ENCODE measurements at places on chromosomes 2 and 18.

DNA sequence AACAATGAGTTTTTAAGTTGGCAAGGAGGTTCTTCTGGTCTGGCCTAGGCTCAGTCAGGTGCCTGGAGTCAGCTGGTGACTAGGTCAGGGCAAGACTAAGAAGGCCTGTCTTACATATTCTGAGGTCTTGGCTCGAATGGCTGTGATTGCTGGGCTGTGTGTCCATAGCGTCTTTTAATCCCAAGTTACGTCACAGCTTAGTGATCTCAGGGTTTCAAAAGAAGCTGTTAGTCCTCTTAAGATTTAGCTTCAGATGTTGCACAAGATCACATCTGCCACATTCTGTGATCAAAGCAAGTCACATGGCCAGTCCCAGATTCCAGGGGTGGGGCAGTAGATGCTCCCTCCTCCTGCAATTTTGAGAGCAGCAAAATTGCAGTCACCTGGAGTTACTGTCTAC is 61.3 kb downstream of the PKP4 start:
- no peak for DNase-seq

GRCh38 chr2:109582928-109583895 is 30.6 kb downstream of the SEPTIN10 start:
- no peak for DNase-seq

DNA sequence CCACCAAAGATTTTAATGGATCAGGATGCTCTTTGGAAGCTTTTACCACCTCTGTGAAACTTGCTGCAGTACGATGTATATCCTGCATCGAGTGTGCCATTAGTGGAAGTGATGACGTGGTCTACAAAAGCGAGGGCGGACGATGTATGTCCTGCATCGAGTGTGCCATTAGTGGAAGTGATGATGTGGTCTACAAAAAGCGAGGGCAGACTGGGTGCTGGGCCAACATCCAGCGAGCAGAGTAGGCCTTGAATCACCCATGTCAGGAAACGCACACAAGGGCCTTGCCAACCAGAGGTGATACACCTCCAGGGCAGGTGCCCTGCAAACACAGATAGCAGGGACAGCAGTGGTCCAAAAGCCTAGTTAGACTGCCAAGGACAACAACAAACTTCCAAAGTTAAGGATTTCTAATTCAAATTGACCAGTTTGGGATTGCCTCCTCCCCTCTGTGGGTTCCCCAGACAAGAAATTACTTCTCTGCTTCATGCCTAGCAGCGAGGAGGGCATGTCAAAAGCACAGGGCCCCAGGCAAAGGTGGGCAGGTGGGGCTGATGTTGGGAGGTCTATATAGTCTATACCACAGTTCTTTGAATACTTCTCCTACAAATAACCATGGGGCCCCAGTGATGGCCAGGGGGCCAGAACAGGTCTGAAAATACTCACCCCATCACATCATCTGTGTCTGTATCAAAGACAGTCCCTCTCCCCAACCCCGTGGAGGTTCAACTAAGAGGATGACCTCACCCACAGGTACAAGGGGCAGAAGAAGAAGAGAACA is 70.2 kb downstream of the ADD2 start:
- no peak for DNase-seq

GRCh38 chr2:183530333-183530901 is 406.2 kb downstream of the NUP35 start:
- DNase-seq, result no peak

DNA sequence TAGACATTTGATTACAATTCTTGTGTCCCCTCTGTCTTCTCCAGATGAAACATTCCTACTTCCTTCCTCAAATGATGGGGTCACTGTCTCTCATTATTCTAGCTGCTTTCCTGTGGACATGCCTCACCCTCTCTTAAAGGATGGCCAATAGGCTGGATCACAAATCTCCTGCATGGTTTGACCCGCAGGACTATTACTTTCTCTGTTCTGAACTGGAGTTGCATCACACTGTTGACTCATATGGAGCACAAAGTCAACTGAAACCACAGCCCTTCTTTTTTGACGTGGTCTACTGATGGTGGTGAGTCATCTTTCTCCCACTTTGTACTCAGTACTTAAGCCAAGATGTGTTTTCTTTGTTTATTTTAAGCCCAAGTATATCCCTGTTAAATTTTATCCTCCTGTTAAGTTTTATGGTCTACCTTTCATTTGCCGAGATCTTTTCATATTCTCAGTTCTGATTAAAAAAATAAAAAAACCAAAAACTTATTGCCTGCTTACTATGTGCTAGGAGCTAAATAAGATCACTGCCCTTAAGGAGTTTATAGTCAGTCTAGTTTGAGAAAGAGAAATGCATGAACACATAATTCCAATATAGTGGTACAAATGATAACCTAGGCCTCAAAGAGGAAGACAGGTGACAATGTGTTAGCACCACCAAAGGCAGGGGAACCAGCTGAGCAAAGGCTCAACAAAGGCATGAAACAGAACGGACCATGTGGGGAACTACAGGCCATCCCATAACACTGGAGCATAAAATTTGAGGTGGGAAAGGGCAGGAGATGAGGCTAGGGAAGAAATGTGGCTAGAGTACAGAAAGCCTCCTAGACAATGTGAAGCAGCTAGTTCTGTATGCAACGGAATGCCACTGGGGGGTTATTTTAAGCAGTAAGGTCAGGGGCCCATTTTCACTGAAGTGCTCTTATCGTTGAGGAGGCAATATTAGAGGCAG is 67.6 kb upstream of the ZFP36L2 start:
- DNase-seq, result peak; percentile 36

GRCh38 chr2:131027566-131028528 is 65.4 kb downstream of the FAM168B start:
- DNase-seq, result no peak

GRCh38 chr18:73805991-73806390 is 341.6 kb downstream of the FBXO15 start:
- no peak for DNase-seq

DNA sequence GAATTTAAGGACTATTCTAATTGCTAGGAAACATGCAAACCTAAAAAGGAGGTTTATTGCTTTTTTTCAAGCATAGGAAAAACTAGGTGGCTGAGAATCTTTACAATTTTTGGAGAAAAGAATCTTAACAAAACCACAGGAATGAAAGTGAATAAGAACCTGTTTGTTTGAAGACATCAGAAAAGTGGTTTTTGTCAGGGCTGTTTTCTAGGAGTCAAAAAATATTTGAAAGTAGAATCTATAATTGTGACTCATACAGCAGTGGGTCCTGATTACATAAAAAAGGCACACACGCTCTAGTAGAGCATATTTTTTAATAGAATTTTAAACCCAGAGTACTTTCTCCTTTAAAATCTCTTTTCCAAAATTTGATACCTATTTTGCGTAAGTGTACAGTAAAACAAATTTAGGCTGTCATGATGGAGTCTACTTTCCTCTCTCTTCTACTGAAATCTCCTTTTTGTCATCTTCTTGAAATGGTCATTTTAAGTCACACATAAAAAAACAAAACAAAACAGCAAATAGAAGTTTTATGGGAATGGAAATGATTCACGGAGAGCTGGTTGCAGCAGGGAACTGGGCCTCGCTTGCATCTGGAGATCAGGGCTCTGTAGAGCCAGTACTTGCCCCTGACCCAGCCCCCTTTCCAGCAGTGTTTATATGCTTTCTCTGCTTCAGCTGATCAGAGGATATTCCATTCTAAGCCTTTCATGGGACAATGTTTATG is 59.1 kb upstream of the PELI1 start:
- no peak for DNase-seq

DNA sequence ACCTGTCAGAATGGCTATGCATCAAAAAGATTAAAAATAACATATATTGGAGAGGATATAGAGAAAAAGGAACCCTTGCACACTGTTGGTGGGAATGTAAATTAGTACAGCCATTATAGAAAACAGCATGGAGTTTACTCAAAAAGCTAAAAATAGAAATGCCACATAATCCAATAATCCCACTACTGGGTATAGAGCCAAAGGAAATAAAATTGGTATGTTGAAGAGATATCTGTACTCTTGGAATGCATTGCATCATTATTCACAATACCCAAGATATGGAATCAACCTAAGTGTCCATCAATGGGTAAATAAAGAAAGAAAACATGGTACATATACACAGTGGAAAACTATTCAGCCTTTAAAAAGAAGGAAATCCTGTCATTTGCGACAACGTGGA is 77.2 kb downstream of the C1D start:
- DNase-seq, result no peak

- DNase-seq, result peak; percentile 99
Observed at GRCh38 chr2:224585211-224586088, at the start of gene CUL3. Gene CUL3 (minus strand): TSS chr2:224585363. CDS start chr2:224585009, 354 bp downstream.

DNA sequence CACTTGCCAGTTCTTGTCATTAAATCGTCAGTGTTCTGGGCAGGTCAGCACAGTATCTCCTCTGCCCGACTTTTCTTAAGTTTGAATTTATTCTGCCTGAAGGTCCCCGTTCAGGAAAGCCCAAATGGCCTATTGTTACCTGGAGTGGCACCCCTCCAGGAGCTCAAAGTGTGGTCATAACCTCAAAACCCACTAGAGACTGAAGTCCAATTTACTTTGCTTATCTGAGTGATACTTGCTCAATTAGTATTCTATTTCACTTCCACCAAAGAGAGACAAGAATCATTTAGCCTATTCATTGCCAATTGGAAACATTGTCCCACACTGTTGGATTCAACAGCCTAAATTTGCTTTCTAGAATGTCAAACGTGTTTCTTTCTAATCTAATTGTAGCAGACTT is 375.3 kb downstream of the LNPK start:
- no peak for DNase-seq

- no peak for DNase-seq
Observed at GRCh38 chr2:26001743-26002351, 19.6 kb upstream of the KIF3C start.

DNA sequence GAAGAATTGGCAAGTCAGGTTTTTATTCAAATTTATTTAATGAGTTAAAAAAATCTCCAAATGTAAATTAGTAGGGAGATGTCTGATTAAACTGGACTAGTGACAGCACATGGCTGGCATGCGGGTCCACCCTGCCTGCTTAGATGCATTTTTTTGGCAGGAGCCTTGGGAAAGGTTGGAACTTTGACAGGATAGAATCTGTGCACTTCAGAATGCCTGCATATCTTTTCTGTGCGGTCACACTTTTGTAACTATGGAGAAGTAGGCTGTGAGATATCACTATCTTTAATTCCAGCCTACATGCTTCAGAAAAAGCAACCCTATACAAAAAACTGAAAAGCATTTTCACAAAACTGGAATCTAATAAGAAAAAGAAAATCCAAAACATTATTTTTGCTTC is 317.8 kb downstream of the MBD2 start:
- no peak for DNase-seq

GRCh38 chr2:173793709-173794565 is 171.2 kb downstream of the SP3 start:
- DNase-seq, result no peak

- DNase-seq, result no peak
Observed at GRCh38 chr2:191280834-191281756, 35.9 kb downstream of the MYO1B start.
